ENCODE measurements at places on chromosomes 5 and 9. TPM values are rescaled to one million over a fixed set of nuclear protein-coding genes. Genes with fewer than 3 reads are reported as not detected.

ADRA1B gene
- total RNA-seq: 0.32 TPM

DNA sequence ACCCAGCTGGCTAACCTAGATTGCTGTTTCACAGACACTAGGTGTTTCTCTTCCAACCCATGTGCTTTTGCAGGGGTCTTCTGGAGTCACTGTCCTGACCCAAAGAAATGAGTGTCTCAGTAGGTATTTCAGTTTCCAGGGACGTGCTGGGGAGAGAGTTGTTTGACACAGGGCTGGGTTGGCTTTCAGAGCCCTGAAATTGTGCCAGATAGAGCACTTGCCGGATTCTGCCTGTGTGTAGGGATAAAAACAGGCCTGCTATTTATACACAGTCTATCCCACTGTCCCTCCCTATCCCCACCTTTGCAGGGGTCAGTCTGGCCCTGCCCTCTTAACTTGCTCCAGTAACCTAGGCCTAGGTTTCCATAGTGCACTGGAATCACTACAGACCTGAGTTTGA, 957 bp upstream of the HBEGF start:
- H3K4me1 ChIP-seq: peaks cover 13% of the 10 kb centered on the region
- no peak for DNase-seq
- H3K27ac ChIP-seq: no peak overlapping the region

- DNase-seq: no peak
- no peaks in the 10 kb centered on the region for H3K27me3 ChIP-seq
- H3K4me1 ChIP-seq: peaks cover 7% of the 10 kb centered on the region
- H3K27ac ChIP-seq: no peak overlapping the region
These were observed 159.5 kb upstream of the CHD1 start for GRCh38 chr5:99088309-99088708.

KIF4B gene
- not detected for total RNA-seq

DNA sequence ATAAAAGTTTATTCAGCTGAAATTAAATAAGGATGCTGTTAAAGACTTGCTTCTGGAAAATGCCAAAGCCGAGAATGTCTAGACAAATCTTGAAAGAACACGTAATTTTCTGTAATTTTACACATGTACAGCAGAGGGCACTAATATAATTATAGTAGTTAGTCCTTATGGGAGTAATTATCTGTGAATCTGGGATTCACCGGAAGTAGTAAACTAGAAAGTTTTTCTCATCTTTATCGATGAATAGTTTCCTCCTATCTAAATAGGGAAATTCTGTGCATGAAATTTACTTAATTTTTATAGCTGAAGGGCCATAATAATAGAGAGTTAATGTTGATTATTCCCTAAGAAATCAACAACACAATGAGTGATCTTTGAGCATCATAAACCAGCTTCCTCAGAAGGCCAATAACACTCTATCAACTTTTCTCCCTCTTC, 18.4 kb upstream of the CNTLN start:
- no peaks in the 10 kb centered on the region for H3K4me1 ChIP-seq
- no peaks in the 10 kb centered on the region for H3K27me3 ChIP-seq
- no peak overlapping the region for H3K27ac ChIP-seq

DNA sequence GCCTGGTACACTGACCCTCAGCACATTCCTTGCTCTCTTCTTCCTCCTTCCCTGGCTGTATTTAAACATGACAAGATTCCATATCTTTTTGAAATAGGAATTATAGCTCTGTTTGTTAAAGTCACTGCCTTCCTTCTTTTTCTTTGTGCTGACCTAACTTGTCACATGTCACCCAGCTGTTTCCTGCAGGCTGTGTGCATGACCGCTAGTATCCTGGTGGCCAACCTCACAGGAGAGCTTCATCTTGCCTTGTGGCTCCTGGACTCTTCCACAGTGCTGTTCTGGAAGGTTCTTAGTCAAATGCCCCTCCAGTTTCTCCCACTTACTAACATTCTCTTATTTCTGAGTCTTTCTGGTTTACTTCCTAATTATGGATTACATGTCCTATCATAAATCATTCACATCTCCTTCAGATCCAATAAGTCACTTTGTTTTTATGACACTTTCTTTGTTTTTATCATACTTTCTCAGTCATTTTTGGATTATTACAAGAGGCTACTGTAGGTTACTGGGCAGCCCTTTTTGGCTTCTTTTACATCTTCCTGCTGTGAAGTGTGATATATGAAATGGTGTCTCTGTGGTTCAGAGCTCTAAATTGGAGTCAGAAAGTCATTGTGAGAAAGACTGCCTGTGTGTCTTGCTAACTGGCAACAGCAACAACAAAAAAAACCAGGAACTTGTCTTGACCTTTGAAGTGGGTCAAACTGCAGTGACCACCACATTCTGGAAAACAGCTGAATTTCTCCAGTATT, 463.6 kb upstream of the DAP start:
- H3K36me3 ChIP-seq: peaks cover 5% of the 10 kb centered on the region
- no peak overlapping the region for H3K27ac ChIP-seq
- DNase-seq: no peak
- no peaks in the 10 kb centered on the region for H3K27me3 ChIP-seq

- H3K4me1 ChIP-seq: no peaks in the 10 kb centered on the region
- H3K4me3 ChIP-seq: no peak overlapping the region
- DNase-seq: no peak
- H3K27ac ChIP-seq: no peak overlapping the region
- H3K27me3 ChIP-seq: no peaks in the 10 kb centered on the region
These were observed 291.9 kb downstream of the NFIB start for GRCh38 chr9:14021871-14022525.

DNA sequence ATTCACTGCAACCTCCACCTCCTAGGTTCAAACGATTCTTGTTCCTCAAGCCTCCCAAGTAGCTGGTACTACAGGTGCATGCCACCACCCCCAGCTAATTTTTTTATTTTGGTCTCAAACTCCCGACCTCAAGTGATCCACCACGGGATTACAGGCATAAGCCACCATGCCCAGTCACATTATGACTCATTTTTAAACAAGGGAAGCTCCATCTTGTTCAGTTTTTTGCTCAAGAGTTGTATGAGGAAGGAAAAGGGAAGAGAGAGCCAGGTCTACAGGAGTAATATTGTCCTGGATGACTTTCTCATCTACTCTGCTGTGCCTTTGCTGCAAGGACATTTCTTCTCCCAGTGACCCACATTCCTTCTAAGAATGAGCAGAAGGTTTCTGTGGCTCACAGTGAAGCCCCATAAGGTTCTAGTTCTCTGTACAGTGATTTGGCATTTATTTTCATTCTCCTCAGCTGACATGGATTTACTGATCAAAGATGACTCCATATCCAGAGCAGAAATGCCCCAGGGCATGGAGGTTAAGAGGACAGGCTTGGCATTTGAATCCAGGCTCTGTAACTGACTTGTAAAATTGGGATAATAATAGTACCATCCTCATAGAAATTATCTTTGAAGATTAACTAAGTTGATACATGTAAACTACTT, 153.5 kb downstream of the CDH6 start:
- no peaks in the 10 kb centered on the region for H3K27me3 ChIP-seq
- no peaks in the 10 kb centered on the region for H3K4me1 ChIP-seq
- no peak overlapping the region for H3K4me3 ChIP-seq
- no peaks in the 10 kb centered on the region for H3K36me3 ChIP-seq

- H3K36me3 ChIP-seq: peaks cover 3% of the 10 kb centered on the region
- H3K4me3 ChIP-seq: no peak overlapping the region
- H3K4me1 ChIP-seq: peaks cover under 1% of the 10 kb centered on the region
- DNase-seq: no peak
- H3K27me3 ChIP-seq: no peaks in the 10 kb centered on the region
These were observed 15.1 kb upstream of the IGFBPL1 start for GRCh38 chr9:38439291-38439915.

RNF183 gene
- total RNA-seq: not detected

- peak within 1 kb of the TSS; percentile 100 for H3K27ac ChIP-seq
- peaks cover 15% of the 10 kb centered on the region for H3K36me3 ChIP-seq
- peak within 1 kb of the TSS; percentile 98 for H3K4me3 ChIP-seq
- no peaks in the 10 kb centered on the region for H3K27me3 ChIP-seq
These were observed at the start of gene HSDL2 for GRCh38 chr9:112380102-112380824. Gene HSDL2, plus strand, starts transcription at chr9:112380108. Its CDS starts 56 bp downstream, at chr9:112380164.

ANGPTL2 gene
- total RNA-seq: 17.9 TPM

- no peaks in the 10 kb centered on the region for H3K27me3 ChIP-seq
- no peak overlapping the region for H3K27ac ChIP-seq
- no peaks in the 10 kb centered on the region for H3K36me3 ChIP-seq
- H3K4me3 ChIP-seq: no peak overlapping the region
- H3K4me1 ChIP-seq: no peaks in the 10 kb centered on the region
- no peak for DNase-seq
These were observed 89.5 kb downstream of the EGFLAM start for GRCh38 chr5:38347896-38348295.

PDZD2 gene
- total RNA-seq: 0.65 TPM

DNA sequence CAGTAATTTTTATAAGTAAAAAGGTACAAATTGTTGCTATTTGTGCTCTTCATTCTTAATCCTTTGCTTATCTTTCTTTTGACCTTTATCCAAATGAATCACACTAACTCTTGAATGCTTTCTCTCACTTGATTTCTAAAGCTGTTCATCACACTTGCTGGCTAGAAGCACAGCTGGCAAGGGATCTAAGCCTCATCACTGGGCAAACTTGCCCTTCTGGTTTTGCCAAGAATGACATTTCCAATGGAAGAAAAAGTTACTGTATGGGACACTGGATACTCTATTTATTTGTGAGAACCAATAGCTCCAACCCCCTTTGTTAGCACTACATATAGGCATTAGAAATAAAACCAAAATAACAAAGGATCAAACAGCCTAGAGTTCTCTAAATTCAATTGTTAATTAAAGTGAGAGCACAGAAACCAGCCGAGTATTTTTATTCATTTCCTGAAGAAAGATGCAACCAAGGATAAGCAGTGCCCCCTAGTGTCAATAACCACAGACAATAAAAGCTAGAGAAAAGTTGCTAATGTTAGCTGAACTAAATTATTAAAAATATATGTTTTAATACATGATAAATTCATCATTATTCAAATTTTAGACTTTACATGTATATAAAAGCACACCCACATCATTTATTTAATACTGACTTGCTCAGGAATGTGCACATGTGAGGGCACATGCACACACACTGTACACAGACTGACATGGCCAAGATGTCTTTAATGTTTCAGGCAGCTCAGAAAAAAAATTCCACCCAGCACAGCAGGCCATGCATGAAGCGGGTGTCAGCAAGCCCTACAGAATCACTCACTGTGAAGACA, 59.8 kb upstream of the POU5F2 start:
- H3K27ac ChIP-seq: no peak overlapping the region
- H3K4me3 ChIP-seq: peak overlapping the region; percentile 56
- H3K4me1 ChIP-seq: peaks cover 82% of the 10 kb centered on the region

GRCh38 chr5:65791712-65792673, 70.0 kb downstream of the NLN start:
- H3K27ac ChIP-seq: no peak overlapping the region
- H3K27me3 ChIP-seq: no peaks in the 10 kb centered on the region
- no peak overlapping the region for H3K4me3 ChIP-seq
- H3K4me1 ChIP-seq: no peaks in the 10 kb centered on the region
- no peak for DNase-seq
- H3K36me3 ChIP-seq: peaks cover 14% of the 10 kb centered on the region

ITGA1 gene
- 3.0 TPM for total RNA-seq

GPR150 gene
- total RNA-seq: not detected

GAPT gene
- not detected for total RNA-seq

SPZ1 gene
- not detected for total RNA-seq

GRCh38 chr9:83384214-83384613, 154.0 kb downstream of the FRMD3 start:
- no peaks in the 10 kb centered on the region for H3K27me3 ChIP-seq
- no peak for DNase-seq
- no peak overlapping the region for H3K27ac ChIP-seq
- H3K4me3 ChIP-seq: no peak overlapping the region
- H3K36me3 ChIP-seq: peaks cover 6% of the 10 kb centered on the region

GRCh38 chr5:142816531-142817430, 46.6 kb downstream of the ARHGAP26 start:
- no peak for DNase-seq
- H3K27me3 ChIP-seq: no peaks in the 10 kb centered on the region
- H3K36me3 ChIP-seq: no peaks in the 10 kb centered on the region

PDGFRB gene
- total RNA-seq: 15.3 TPM

GRCh38 chr5:149839761-149840160, 104.8 kb downstream of the PDE6A start:
- H3K27ac ChIP-seq: peak overlapping the region; percentile 90
- peaks cover 25% of the 10 kb centered on the region for H3K4me1 ChIP-seq
- H3K4me3 ChIP-seq: no peak overlapping the region
- H3K27me3 ChIP-seq: no peaks in the 10 kb centered on the region

- H3K27ac ChIP-seq: no peak overlapping the region
- peaks cover 12% of the 10 kb centered on the region for H3K4me1 ChIP-seq
- no peak for DNase-seq
- no peaks in the 10 kb centered on the region for H3K27me3 ChIP-seq
- no peaks in the 10 kb centered on the region for H3K36me3 ChIP-seq
These were observed 273.5 kb upstream of the PTGER4 start for GRCh38 chr5:40405996-40406740.

DNA sequence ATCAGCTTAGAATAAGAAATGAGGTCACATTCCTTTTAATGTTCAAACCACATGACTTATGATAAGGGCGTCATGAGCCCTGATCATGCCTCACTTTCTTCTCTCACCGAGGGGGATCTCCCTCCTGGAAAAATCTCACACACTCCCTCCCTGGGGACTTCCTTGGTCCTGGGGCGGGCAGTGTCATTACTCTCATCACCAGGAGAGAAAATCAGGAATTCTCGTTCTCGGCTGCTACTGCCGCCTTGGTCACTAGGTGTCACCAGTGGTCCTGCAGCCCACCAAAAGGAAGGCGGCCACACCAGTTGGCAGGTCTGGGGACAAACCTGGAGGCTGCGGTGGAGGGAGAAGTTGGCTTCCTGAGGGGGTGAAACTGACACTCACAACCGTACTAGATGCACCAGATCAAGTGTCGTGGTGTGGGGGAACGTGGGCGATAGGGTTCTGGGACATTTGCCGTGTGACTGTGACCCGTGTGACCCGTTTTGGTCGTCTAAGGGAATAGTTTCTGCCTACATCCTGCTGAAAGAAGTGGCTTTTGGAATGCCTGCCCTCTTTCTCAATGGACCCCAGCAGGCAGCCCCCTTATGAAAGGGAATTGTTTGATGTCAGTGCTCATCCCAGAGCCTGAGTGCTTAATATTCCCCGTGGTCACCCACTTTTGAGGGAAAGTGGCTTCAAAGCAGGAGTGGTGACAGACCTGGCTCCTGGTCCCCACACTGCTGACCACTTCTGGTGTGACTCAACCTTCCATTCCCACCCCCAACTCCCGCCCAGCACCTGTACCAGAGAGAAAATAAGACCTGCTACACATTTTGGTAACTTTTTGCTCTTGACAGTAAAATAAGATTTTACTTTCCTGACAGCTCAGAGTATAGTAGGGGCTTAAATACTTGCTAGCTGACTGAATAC, 63.2 kb downstream of the ACER2 start:
- peak; percentile 68 for DNase-seq
- no peak overlapping the region for H3K27ac ChIP-seq
- H3K4me1 ChIP-seq: peaks cover 6% of the 10 kb centered on the region
- H3K4me3 ChIP-seq: no peak overlapping the region
- H3K27me3 ChIP-seq: peaks cover 14% of the 10 kb centered on the region

DNA sequence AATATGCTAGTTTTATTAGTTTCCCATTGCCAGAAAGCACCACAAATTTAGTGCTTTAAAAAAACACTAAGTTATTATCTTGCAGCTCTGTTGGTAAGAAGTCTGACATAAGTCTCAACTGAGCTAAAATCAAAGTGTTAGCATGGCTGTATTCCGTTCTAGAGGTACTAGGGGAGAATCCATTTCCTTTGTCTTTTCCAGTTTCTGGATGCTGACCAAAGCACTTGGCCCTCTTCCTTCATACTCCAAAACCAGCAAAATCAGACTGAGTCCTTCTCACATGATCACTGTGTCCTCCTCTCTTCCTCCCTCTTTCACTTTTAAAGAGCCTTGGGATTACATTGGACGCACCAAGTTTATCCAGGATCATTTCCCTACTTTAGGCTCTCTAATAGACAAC, 9.5 kb downstream of the CDH18 start:
- H3K27ac ChIP-seq: no peak overlapping the region
- H3K4me1 ChIP-seq: no peaks in the 10 kb centered on the region
- DNase-seq: no peak
- no peak overlapping the region for H3K4me3 ChIP-seq
- H3K27me3 ChIP-seq: no peaks in the 10 kb centered on the region
- H3K36me3 ChIP-seq: no peaks in the 10 kb centered on the region

Data from neural crest cell (in vitro differentiated cells).